ENCODE measurements at places on chromosomes 7 and 10.

DNA sequence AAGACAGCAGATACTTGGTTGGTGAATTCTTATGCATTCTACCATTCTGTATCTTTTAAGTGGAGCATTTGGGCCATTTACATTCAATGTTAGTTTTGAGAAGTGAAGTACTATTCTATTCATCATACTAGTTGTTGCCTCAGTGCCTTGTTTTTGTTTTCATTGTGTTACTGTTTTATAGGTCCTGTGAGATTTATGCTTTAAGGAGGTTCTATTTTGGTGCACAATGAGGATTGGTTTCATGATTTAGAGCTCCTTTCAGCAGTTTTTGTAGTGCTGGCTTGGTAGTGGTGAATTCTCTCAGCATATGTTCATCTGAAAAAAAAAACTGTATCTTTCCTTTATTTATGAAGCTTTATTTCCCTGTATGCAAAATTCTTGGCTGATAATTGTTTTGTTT is 23.3 kb upstream of the WNT2 start:
- DNase-seq, result no peak

GRCh38 chr7:151539088-151539671 is 19.5 kb upstream of the RHEB start:
- peak; percentile 87 for DNase-seq

DNA sequence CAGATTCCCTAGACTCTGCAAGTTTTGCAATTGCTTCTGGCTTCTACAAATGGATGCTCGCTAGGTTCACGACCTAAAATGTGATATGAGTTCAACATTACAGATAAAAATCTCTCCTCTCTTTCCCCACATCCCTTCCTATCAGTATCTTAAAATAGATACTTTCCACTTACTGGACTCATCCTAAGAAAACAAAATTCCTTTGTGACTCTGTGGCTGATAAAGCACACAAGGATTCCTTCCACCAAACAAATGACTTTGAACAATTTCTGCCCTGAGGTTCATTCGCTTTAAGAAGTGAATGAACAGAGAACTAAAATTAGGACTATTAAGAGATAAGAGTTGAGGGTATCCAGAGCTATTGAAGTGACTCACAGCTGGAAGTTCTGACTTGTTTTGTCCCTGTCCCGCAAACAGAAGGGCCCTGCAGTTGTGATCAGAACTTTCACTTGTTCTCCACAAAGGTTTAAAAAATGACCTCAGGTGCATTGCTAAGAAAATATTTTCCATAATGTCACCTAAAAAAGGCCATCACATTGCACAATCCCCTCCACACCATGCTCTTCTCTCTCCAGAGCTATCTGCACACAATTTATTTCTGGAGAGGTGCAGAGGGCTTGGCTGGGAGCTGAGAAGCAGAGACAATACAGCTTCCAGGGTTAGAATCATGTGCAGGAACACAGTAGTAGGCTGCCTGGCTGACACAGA is 96.1 kb downstream of the PIP4K2A start:
- DNase-seq, result no peak

DNA sequence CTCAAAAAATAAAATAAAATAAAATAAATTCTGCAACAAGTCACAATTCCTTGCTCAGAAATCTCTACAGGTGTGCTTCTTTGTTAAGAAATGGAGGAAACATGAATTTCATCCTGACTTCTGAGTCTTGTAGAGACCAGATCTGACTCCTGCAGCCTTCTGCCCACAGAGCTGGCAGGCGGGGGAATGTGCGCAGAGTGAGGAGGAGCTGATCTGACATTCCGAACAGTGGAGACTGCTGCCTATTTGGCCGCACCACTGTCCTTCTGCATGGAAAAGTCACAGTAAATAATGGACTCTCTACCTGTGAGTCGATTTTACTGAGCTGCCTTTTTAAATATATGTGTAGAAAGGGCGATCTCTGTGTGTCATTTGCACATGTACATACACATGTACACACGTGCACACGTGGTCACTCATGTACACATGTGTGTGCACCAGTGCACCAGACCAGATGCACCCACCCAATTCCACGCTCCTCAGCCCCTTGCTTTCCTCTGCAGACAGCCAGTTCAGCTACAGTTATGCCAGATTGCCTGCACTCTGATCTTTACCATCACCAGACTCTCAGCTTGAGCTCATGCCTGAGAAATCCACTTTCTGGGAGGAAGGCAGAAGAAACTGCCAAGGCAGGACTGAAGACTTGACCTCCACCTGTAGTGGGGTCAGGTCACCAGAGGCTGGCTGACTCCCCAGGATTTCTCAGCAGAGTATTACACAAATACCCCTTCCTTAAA is 54.9 kb downstream of the IKZF1 start:
- DNase-seq, result no peak

GRCh38 chr7:54878339-54878738 is 119.3 kb upstream of the SEC61G start:
- DNase-seq, result no peak

- DNase-seq, result no peak
Observed at GRCh38 chr7:106370542-106370941, 85.8 kb upstream of the NAMPT start.

GRCh38 chr7:42485301-42485766 is 248.3 kb upstream of the GLI3 start:
- no peak for DNase-seq

DNA sequence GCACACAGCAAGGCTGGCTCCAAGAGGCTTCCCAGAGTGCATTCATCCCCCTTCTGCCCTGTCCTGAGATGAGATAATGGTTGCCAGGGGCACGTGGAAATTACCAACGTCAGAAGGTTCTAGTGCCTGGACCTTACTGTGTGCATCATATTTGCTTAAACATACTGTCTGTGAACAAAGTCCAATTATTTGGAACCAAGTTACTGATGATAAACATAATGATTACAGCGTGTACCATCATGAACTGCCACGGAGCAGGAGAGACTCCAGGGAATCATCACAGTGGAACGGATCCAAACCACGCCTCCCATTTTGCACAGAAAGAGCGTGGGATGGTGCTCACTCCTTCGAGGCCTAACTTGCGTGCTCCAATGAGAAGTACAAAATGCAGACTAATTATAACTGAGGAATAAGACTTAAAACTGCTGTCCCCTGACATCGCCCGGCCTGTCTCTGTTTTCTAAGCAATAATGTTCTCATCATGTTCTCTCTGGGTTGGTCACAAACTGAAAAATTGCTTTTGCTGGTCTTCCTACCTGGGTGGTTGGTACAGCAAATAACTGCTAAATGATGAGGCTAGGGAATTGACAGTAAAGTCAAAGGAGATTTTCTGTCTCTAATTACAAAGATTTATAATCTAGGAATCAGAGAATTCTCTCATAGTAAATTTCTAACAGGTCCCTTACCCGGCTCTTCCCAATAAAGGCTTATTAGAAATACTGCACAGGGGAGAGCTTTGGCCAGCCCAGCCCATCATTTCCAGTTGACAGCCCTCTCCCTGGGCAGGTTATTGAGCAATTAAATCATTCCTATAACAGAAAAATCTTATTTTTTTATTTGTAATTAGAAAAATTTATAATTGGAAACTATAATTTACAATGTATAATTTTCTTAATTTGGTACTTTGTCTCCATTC is 182.2 kb downstream of the CAMK1D start:
- no peak for DNase-seq

DNA sequence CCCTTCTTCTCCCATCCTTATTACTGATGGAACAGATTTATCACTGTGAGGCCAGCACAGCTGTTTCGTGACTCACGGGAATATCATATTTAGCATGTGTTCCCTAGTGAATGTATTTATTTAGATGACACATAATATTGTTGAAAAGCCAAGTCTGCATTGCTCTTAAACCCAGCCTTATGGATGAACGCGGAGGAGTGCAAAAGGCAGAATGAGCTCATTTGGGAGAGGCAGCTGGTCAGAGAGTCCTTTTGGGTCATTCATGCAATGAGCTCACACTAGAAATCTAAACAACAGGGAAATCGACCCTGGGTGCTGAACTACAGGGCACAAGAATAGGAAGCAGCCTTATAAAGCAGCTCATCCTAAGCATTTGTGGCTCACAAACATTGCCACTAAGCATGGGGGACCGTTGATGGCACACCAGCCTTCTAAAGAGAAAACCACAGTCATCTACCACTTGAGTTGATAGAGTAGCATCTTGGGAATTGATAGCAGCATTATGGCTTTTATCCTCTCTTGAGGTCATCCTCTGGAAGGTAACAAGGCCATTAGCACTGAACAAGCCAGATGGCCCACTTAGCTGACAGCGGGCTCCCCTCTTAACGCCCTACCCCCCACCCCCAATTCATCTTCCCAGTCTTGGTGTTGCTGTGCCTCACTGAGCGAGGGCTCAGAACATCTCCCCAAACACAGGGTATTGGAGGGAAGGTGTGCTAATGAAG is 32.9 kb upstream of the SDK1 start:
- DNase-seq, result peak; percentile 74

DNA sequence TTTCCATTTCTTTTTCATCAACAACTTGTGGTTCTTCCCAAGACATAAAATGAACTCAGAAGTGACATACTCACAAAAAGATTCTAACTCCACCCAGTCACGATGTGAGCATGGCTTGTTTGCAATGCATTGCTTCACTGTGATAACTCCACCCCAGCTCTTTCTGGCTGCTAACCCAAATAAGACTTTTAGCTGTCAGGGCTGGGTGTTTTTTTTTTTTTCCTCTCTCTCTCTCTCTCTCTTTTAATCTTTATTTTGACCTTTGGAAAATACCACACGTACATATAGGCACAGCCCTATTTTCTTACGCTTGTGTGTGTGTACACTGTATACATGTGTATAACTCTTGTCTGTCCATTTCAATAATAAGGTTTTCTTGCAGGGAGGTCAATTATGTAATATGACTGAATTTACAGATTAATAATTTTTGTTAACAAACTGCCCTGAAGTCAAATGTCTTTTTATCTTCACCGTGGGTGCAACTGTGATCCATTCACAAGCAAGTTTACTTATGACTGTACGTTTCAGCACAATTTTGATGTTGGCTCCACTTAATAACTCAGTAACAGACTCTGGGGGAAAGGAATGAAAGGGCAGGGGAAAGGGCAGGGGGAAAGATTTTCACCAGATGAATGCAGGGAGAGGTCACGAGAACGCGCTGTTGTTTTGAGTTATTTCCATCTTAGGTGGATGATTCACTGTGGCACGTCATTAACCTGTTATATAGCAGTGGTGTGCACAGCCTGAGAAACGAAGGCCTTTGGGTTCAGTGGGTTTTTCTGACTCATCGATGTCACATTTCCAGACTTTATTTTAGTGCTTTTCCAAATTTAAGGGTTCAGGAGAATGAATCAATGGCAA is 49.1 kb downstream of the APBB1IP start:
- no peak for DNase-seq

- DNase-seq, result no peak
Observed at GRCh38 chr10:22086730-22087401, 83.3 kb upstream of the DNAJC1 start.

- DNase-seq, result no peak
Observed at GRCh38 chr10:105017116-105017515, 376.0 kb downstream of the SORCS3 start.

GRCh38 chr10:12484002-12484918 is 134.9 kb downstream of the CAMK1D start:
- peak; percentile 28 for DNase-seq

GRCh38 chr7:820341-820740 is 11.9 kb upstream of the SUN1 start:
- DNase-seq, result no peak

- DNase-seq, result peak; percentile 74
Observed at GRCh38 chr10:36725581-36726520, 399.5 kb upstream of the ANKRD30A start.

DNA sequence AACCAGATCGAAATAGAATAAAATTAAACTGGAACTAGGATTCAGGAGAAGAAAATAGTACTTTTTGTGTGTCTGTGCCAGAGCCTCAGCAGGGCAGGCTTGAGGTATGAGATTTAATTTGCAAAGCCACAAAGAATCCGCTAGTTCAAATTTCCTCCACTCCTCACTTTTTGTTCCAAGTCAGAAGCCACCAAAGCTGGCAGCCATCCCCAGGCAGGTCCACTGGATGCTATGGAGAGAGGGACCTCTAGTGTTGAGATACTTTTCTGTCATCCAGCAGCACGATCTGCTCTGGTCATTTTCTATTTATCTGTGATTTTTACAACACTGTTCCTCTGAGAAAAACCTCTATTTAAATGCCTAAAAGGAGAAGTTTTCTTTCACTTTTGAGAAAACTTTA is 147.9 kb upstream of the FRMD4A start:
- peak; percentile 70 for DNase-seq

GRCh38 chr7:85600395-85600794 is 413.5 kb upstream of the SEMA3D start:
- DNase-seq, result peak; percentile 43

DNA sequence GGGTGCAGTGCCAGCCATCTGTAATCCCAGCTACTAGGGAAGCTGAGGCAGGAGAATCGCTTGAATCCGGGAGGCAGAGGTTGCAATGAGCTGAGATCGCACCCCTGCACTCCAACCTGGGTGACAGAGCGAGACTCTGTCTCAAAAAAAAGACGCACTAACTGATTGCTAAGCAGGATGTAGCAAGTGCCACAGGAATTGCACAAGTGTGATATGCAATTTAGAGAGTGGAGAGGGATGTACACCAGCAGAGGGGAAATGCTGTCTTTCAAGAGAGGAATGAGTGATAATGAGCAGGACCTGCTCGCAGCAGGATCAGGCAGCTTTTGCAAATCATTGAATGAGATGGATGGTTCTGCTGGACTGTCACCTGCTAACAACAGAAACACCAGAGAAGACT is 13.3 kb upstream of the SLC16A12 start:
- DNase-seq, result no peak

DNA sequence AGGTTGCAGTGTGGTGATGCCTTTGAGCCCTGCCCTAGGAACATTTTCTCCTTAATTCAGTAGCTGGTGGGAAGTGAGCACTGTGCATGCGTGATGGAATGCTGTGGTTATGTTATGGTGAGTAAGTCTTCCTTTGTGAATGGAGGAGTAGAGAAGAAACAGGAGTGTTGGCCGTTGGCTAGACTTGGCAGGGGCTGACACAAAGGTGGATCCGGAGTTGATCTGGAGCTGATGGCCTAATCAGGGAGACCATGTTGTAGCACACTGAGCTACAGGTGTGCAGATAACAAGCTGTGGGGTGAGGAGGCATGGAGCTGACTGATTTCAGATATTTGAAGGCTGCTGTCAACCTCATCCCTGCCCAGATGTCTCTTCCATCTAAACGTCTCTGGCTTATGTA is 122.3 kb downstream of the CNNM2 start:
- no peak for DNase-seq

- no peak for DNase-seq
Observed at GRCh38 chr7:50739744-50740435, 42.8 kb downstream of the GRB10 start.

DNA sequence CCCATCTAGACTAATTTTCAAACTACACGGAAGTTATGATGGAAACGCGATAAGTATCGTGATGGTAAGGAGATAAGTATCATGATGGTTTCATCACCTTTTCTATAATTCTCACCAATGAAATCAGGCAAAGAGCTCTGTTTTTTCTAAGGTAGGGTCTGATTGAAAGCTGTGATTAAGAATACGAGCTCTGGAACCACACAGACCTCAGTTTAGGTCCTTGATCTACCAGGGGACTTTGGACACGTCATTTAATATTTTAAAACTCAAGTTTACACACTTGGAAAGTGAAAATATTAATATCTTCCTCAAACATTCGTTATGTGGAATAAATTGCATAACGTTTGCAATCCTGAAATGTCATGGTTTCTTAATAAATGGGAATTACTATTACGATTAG is 538.2 kb upstream of the CELF2 start:
- no peak for DNase-seq

Data from retina (tissue), 1 donor.